SHP77 treated with DMSO at 0.1 percent for 48 hours (cell line): ENCODE measurements at places on chromosomes 1 and 21.

DNA sequence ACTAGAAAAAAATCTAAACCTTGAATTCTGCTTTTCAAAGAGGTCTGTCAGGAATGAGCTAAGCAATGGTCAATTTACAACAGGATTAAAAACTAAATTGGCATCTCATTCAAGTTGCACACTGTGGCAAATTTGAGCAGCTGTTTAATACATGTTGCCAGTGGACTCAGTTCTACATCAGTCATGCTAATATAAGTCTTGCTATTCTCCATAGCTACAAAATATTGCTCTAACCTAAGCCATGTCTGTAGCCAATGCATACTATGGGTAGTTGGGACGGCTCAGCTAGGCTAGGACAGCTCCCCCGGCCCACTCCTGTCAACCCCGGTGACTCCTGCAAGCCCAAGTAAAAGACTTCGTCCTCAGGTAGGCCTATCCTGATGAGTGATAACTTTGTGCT, 10.9 kb upstream of the VAV3 start:
- DNase-seq, result no peak

- DNase-seq, result no peak
Measured at GRCh38 chr1:113242481-113242880, 147.8 kb upstream of the MAGI3 start.

- no peak for DNase-seq
Measured at GRCh38 chr21:40672602-40673001, 174.4 kb downstream of the DSCAM start.

GRCh38 chr21:35510957-35511695, 462.0 kb upstream of the RUNX1 start:
- DNase-seq, result no peak

- no peak for DNase-seq
Measured at GRCh38 chr1:87805666-87806378, 477.1 kb downstream of the LMO4 start.

- DNase-seq, result no peak
Measured at GRCh38 chr1:222377428-222378088, 170.3 kb downstream of the HHIPL2 start.

GRCh38 chr1:22786719-22787489, 76.3 kb downstream of the EPHB2 start:
- DNase-seq, result no peak

GRCh38 chr1:43832255-43832654, 101.3 kb upstream of the ARTN start:
- no peak for DNase-seq

- no peak for DNase-seq
Measured at GRCh38 chr1:180137776-180138175, 16.9 kb upstream of the QSOX1 start.

DNA sequence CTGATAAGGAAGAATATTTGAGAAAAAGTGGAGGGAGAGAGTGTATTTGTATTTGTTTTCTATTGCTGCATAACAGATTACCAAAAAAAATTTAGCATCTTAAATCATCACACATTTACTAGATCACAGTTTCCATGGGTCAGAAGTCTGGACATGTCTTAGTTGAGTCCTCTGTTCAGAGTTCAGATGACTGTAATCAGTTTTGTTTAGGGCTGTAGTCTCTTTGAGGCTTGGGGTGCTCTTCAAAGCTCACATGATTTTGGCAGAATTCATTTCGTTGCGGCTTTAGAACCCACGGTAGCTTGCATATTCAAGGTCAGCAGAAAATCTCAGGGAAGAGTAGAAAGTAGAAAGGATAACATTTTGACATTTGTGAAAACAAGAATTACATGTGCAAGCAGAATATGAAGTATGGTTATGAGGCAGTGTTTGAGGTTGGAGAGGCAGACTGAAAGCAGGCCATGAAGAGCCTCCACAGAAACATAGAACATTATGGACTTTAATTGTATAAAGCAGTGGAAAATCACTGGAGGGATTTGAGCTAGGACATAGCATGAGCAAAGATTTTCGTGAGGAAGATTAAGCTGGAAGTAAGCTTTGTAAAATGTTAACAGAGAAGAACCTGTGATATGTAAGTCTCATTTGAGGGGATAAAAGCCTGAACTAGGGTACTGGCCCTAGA, 110.6 kb upstream of the GPR52 start:
- DNase-seq, result no peak

GRCh38 chr1:63523738-63524137, 413 bp downstream of the EFCAB7 start:
- DNase-seq, result peak; percentile 45

- no peak for DNase-seq
Measured at GRCh38 chr1:54814126-54814498, 13.0 kb upstream of the TTC22 start.

- no peak for DNase-seq
Measured at GRCh38 chr1:26046246-26047095, 553 bp upstream of the SLC30A2 start.

GRCh38 chr1:55352080-55352810, 137.1 kb upstream of the USP24 start:
- no peak for DNase-seq

DNA sequence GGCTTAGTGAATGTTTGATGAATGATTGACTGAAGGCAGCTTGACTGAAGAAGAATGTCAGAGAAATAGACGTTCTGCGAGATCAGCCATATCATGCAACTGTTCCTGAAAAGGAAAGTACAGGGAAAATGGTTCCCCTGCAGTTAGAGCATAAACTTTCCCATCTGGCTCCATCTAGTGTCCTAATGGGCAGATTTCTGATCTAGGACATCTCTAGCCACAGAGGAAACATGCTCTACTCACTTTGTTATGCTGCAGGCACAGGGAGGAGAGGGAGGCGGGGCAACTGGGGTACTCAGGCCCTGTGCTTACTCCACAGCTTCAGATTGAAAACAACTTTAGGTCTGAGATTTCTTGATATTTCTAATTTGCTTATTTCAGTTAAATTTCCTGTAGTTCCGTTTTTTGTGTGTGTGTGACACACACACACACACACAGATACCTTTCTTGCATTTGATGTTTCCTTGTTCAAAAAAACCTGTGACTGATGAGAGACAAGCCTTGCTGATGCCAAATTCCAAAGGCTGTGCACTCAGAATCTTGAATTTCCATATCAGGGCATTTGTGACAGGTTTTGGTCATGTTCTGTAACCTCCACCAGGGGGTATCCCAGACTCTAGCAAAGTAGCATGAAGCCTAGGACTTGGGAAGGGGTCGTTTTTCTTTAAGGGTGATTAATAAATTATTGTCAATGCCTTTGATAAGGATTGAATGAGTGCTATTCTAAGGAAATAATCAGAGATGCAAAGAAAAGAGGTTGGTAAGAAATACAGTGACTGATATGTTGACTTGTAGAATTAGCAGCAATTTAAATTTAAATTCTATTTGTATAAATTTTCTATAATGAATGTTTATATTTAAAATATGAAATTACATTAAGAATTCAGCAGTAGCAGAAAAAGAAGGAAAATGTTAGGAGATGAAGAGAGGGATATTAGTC, 139.7 kb upstream of the BEND5 start:
- peak; percentile 55 for DNase-seq

- no peak for DNase-seq
Measured at GRCh38 chr1:181618559-181618958, 135.2 kb downstream of the CACNA1E start.

- no peak for DNase-seq
Measured at GRCh38 chr1:175514387-175514953, 228.9 kb downstream of the TNR start.

DNA sequence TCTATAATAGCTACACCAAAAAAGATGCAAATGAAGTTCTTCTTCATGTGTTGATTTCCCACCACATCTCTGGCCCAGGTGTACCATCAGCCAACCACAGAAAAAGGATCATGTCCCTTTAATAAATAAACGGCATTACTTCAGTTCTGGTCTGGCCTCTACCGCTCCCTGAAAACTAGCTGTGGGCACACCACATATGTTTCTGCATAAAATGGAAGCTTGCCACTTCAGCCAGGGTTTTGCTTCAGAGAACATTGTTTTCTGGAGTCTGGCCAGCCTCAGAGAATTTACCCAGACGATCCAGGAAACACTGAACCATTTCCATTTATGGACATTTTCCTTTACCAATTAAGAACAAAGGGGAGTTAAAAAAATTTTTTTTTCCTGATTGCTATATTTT, 5.8 kb upstream of the LAMC2 start:
- no peak for DNase-seq

GRCh38 chr21:22474403-22474802, 1476.2 kb downstream of the NCAM2 start:
- DNase-seq, result no peak

GRCh38 chr1:67749844-67750690, 65.1 kb downstream of the GADD45A start:
- no peak for DNase-seq

GRCh38 chr1:88351960-88352359, 332.1 kb upstream of the PKN2 start:
- no peak for DNase-seq

DNA sequence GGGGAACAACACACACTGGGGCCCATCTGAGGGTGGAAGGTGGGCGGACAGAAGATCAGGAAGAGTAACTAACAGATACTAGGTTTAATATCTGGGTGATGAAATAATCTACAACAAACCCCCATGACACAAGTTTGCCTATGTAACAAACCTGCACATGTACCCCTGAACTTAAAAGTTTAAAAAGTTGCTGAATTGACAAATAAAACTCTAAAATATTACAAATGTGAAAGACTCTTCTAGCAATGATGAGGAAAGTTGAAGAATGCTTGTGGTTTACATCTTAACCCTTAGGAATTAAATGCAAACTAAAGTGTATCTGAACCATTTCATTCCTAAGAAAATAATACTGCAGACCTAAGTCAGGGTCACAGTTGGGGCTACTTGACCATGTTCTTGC, 525.6 kb upstream of the CAMK1G start:
- DNase-seq, result no peak

- no peak for DNase-seq
Measured at GRCh38 chr21:28704746-28705145, 287.9 kb downstream of the LTN1 start.

- DNase-seq, result no peak
Measured at GRCh38 chr1:83694449-83694848, 304.5 kb downstream of the TTLL7 start.

GRCh38 chr1:3895279-3895950, 4.7 kb downstream of the C1orf174 start:
- DNase-seq, result no peak

DNA sequence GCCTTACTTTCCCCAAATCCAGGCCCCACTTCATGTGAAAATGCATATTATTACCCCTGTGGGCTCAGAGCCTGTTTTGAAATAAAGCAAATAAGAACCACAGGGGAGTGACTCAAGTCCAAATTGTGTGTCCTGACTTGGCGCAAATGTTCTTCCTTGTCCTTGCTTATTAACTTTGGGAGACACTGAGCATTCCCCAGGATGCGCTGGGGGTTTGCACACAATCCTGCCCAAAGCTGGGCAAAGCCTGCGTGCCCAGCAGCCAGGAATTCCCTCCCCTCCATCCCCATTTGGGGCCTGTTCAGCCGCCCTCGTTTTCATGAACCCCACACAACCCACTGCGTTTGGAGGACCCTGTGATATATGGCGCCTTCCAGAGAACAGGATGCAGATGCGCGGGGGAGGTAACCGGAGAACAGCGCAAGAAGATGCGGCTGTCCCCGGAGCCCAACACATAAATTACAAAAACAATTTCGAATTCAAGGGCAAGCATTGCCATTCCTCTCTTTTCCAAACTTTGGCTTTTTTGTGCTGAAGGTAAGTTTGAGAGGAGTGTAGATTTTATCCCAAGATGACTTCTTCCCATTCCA, 42.4 kb upstream of the CLDN14 start:
- no peak for DNase-seq

- no peak for DNase-seq
Measured at GRCh38 chr1:175278734-175279116, 86.1 kb upstream of the KIAA0040 start.

DNA sequence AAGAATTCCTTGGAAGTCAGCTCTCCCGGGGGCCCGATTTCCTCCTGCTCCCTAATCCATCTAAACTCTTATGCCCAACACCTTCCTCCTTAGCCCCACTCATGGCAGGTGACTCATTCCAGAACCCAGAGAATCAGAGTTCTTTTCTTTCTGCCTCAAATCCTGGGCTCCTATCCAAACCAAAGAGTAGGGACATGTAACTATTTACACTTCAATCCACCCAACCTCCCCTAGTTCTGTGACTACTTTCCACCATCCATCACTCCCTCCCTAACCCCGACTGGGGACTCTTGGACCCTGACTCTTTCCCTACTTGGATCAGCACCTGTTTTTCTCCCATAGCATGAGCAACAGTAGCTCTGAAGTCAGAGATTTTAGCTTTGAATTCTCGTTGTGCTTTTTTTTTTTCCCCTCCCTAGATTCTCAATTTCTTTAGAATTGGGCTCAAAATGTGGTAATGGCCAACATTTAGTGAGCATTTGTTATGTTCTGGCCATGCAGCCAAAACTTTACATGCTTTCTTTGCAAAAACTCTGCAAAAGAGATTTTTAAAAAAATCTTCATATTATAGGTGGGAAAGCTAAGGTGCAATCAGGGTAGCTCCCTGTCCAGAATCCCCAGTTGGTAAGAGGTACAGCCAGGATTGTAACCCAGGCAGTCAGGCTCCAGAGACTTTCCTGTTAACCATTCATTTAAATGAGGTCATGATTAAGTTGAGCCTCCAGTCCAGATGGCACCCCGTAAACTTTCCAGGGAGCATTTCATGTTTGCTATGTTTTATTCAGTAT, 7.5 kb upstream of the CYP4A11 start:
- no peak for DNase-seq

DNA sequence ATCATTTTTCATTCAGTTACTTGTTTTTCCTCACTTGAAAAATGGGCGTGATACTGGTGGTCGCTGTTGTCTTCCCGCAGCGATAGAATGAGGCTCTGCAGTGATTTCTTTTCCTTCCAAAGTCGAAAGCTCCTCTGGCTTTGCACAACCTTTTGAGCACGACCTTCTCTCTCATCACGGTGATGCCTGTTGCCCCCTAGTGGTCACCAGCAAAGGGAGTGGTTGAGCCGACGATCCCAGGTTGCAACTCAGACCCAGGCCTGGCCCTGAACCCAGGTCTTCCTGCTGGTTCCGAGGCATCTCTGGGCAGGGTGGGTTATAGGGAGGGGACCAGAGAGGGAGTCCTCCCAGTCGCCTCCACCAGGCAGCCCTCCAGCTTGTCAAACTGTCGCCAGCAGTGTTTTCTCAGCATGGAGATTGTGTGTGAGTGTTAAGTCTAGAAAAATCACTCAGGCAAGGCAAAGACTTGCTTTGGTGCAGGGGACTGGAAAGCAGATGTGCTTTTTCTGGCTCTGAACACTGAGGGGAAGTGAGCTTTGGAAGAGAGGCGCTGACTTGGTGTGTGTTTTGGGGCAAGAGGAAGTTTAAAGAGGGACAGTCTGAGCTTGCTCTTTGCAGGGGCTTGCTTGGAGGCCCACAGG, 285.3 kb downstream of the CAMTA1 start:
- peak; percentile 17 for DNase-seq

DNA sequence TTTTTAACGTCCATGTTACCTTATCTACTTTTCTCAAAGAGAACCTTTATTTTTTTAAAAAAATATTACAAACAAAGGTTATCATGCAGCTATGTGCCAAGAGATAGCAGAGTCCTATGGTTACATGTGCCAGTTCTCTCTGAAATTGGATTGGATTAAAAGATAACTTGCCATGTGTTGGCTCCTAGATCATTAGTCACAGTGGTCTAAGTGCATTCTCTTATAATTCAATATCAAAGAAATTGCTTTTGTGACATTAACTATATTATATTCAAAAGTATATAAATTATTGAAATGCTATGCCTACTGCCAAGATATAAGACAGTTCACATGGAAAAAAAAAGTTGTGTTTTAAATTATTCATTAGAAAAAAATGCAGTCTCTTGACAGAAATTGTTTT, 494.2 kb downstream of the NEGR1 start:
- no peak for DNase-seq
